ENCODE measurements at places on chromosomes 16 and 17.

GRCh38 chr16:87263418-87264052, 53.7 kb downstream of the C16orf95 start:
- peak; percentile 55 for DNase-seq

GRCh38 chr17:70373369-70373768, 204.0 kb downstream of the KCNJ2 start:
- no peak for DNase-seq

DNA sequence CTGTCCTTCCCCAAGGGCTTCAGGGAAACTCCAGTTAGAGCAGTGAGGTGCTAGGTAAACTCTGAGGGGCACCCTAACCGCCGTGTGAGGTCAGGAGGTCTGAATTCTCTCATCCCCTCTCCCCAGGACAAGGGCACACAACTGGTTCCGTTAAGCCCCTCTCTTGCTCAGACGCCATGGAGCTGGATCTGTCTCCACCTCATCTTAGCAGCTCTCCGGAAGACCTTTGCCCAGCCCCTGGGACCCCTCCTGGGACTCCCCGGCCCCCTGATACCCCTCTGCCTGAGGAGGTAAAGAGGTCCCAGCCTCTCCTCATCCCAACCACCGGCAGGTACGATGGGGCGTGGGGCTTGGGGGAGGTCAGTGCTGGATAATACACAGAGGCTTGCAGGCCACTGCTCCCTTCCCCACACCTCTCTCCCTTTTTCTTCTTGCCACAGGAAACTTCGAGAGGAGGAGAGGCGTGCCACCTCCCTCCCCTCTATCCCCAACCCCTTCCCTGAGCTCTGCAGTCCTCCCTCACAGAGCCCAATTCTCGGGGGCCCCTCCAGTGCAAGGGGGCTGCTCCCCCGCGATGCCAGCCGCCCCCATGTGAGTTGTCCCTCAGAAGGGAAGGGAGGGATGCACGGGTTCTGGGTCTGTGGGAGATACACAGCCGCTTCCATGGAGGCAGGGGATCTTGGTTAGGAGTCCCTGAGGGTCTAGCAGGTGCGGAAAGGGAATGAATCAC, 4.6 kb downstream of the GRB7 start:
- DNase-seq: no peak

DNA sequence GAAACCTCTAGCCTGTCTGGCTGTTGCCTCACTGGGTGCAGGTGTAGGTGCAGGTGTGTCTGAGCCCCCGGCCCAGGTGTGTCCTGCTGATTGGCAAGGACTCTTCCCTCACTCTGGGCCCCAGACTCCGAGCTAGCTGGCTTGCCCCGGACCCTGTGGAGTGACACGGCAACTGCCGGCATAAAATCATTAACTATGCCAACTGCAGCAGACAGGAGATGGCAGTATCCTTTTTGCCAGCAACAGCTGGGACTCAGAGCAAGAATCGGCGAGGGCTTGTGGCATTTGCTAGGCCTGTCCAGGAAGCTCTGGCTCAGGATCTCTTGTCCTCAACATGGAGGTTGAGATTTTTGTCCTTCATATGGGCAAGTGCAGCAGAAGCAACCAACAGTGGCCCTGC, 20.8 kb downstream of the CIAPIN1 start:
- no peak for DNase-seq

GRCh38 chr17:30197416-30197815, 38.1 kb downstream of the SLC6A4 start:
- no peak for DNase-seq

DNA sequence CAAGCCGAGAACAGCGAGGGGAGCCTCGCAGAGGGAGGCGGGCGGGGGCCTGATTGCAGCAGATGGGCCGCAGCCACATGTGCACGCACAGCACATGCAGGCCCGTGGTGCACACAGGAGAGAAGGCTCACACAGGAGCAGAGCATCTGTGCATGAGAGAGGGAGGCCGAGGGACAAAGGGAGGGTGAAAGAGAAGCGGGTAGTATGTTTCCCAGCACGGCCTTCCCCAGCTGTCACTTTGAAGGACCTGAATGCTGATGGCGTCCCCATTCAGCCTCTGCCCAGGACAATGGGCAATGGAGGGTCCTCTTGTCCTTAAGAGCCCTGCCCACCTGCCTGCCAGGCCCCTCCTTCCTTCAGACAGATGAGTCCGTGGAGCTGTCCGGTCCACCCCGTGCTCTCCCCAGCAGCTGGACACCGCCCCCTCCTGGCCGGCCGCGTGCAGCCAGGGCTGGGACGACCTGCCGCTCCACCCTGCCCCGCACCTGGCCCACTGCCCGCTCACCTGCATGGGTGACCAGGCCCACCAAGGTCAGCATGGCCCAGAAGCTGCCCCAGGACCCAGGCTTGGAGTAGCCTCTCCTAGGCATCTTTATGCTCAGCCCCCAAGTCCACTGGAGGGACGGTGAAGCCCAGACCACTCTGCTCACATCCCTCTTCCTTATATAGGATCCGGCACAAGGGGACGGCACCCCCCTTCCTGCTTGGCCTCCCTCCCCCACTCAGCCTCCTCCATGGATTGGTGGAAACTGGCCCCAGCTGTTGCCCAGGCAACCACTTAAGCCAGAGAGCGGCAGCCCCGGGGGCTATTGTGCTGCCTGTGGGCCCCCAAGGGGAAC, at the start of gene BTBD17:
TSS of gene BTBD17 (minus strand) at position 639 of the 839 bp plus-strand sequence. CDS start at position 590, 49 bp downstream.
- peak; percentile 64 for DNase-seq

DNA sequence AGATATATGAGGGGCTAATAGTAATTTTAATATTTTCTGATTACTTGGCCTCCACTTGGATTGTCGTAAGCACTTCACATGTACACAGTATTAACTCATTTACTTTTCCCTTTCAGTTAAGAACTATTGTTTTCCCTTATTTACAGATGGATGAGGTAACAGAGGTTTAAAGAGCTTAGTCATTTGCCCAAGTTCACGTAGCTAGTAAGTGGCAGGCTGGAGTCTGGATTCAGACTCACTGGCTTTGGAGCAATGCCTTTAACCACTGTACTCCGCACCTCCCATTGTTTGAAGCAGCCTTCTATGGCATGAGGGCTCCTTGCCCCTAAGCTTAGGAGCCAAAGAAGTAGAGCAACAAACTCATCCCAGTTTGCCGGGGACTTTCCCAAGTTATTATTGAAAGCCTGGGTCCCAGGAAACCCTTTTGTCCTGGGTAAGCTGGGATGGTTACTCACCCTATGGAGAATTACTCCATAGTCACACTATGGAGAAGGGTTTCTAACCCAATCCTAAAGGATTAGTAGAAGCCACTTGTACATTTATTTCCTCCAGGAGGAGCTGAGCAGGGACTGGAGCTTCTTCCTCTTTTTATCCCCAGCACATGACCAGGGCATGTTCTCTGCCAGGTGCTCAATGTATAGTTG, 12.3 kb downstream of the FOXL1 start:
- peak; percentile 74 for DNase-seq

GRCh38 chr17:33976831-33977230, 278.3 kb upstream of the CCL2 start:
- no peak for DNase-seq

GRCh38 chr16:29760567-29761279, 14.9 kb upstream of the C16orf54 start:
- no peak for DNase-seq

DNA sequence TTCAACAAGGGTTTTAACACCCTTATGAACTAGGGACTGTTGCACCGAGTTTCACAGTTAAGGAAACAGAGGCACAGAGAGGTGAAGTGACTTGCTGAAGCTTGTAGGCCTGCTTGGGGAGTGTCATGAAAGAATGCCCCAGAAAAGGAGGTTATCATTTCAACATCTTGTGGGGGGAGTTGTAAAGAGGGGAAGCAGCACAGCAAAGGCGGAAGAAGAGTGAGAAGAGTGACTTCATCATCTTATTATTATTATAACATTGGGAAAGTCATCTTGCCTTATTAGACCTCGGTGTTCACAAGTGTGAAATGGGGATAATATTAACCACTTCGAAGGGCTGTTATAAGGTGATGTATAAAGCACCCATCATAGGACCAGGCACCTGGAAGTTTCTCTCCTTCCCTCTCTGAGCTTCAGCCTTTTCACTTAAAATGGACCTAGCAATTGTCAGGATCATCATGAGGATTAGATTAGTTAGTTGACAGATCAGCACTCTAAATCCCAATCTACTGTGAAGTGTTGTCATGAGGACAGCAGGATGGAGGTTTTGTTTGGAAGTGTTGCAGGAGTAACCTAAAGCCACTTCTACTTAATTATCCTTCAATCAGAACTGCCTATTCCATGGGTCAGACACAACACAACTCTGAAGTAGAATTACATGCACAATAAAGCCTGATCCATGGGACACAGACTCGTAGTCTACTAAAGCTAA, 2.3 kb downstream of the CCL4 start:
- no peak for DNase-seq

GRCh38 chr16:8916541-8917225, 34.5 kb downstream of the LITAFD start:
- DNase-seq: no peak

DNA sequence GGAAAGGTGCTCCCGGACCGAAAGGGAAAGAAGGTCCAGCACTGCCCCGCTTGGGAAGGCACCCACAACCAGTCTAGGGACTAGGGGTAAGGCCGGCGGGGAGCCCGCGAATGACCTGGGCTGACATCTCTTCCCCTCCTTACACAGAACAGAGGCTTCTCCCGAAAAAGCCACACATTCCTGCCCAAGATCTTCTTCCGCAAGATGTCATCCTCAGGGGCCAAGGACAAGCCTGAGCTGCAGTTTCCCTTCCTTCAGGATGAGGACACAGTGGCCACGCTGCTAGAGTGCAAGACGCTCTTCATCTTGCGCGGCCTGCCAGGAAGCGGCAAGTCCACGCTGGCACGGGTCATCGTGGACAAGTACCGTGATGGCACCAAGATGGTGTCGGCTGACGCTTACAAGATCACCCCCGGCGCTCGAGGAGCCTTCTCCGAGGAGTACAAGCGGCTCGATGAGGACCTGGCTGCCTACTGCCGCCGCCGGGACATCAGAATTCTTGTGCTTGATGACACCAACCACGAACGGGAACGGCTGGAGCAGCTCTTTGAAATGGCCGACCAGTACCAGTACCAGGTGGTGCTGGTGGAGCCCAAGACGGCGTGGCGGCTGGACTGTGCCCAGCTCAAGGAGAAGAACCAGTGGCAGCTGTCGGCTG, 1.5 kb downstream of the CNP start:
- DNase-seq: no peak

GRCh38 chr17:77854083-77854758, 104.3 kb upstream of the TNRC6C start:
- no peak for DNase-seq

DNA sequence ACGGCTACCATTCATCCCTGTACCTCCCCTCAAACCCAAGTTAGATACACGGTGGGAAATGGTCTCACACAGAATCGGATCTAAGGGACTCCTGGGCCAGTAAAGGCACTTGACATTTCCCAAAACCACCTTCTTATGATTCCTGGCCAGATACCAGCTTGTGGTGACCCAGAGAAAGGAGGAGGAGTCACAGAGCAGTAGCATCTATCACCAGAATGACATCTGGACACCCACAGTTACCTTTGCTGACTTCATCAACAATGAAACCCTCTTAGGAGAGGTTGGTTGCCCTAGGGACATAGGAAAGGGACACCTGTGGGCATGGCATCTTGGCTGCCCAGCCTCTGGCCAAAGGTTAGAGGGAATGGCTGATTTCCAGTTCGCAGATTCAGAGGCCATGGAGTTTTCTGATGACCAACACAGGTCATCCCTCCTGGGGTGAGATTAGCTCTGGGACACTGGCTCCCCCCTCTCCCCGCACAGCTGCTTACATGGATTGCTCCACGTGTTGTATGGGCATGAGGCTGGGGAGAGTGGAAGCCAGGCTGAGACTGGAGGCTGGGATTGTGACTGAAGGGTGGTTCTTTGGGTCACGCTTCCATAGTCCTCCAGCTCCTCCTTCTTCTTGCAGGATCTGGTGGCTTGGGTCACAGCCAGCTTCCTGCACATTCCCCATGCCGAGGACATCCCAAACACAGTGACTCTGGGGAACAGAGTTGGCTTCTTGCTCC, 1.4 kb upstream of the AOC3 start:
- peak; percentile 44 for DNase-seq

DNA sequence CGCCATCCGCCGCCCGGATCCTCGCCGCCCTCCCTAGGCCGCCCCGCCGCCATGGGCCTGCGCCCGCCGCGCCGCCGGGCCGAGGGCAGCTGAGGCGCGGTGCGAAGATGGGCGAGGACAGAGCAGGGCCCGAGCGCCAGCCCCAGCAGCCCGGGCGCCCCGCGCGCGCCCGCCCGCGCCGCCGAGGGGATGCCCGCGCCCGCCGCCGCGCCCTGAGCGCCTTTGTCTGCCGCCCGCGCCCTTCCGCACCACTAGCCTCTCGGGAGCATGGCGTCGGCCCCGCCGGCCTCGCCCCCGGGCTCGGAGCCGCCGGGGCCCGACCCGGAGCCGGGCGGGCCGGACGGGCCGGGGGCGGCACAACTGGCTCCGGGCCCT, 278 bp downstream of the RAB11FIP3 start:
- DNase-seq: no peak

- DNase-seq: peak; percentile 90
Measured at GRCh38 chr17:27244491-27245223, 49.3 kb upstream of the WSB1 start.

GRCh38 chr16:89019511-89019910, 42.5 kb upstream of the CBFA2T3 start:
- no peak for DNase-seq

DNA sequence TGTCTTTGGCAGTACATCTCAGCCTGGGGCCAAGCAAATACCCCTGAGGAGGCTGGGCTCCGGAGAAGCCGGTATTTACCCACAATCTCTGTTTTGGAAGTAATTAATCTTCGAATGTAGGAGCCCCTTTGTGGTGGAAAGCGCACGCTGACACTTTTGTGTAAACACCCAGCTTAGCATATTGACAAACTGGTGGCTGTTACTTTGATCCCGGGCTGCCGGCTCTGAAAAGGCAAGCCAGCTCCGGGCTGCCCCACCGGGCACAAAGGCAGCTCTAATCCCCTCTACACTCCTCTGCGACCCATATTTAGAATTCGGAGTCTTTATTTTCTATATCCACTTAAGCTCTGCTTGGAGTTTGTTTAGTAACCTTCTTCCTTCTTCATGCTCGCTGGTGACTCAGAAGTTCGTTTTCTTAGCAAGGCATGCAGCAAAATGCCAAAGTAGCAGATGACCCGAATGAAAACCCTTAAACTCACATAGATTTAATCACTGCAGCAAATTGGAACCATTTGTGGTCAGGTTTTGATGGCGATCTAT, 144.0 kb upstream of the IRX3 start:
- peak; percentile 63 for DNase-seq

DNA sequence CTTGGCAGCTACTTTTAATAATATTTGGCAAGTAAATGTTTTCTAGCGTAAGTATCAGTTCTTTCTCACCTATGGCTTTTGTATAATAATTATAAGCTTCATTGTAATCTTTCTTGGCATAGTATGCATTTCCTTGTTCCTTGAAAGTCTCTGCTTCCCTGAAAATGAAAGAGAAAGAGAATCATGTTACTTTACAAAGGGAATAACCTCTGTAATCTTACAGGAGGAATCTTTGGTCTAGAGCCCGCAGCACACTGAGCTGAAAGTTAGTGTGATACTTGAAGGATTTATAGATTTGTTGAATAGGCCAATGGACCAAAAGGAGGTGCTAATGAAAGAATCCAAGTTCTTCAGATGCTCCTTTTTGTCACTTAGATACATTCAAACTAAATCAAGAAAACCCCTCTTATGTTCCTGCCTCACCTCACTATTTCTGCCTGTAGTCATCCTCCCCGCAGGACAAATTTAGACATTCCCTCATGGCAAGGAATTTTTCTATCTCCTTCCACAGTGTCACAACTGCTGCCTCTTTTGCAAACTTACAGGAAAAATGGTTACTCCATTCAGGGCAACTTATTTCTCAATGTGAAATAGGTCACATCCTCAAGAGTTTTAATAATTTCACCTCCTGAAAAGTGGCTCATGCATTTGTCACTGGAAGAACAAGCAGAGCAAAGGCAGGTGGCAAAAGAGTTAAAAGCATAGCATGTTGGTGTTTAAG, 16.7 kb downstream of the DNAJC7 start:
- DNase-seq: no peak

GRCh38 chr17:50871364-50871763, 5.2 kb upstream of the TOB1 start:
- DNase-seq: no peak
